Nucleus accumbens (tissue), 56 donors: ENCODE measurements at places on chromosomes 6 and 20.

DNA sequence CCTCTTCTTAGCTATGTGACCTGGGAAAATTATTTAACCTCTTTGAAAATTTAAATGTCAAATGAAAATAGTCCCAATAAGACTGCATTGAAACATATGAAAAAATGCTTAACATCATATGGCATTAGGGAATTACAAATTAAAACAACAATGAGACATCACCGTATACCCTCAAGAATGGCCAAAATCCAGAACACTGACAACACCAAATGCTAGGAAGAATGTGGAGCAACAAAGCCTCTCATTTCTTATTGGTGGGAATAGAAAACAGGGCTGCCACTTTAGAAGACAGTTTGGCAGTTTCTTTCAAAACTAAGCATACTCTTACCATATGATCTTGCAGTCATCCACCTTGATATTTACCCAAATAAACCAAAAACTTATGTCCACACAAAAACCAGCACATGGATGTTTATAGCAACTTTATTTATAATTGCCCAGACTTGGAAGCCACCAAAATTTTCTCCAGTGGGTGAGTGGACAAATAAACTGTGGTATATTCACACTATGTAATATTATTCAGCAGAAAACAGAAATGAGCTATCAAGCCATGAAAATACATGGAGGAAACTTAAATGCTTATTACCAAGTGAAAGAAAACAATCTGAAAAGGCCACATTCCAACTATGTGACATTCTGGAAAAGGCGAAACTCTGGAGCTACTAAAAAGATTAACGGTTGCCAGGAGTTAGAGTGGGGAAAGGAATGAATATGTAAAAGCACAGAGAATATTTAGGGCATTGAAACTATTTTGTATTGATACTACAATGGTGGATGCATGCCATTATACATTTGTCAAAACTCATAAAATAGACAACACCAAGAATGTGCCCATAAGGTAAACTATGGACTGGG, 459.9 kb downstream of the GRIK2 start:
- no peak for DNase-seq

- no peak for DNase-seq
These were observed 61.4 kb downstream of the SYTL3 start for GRCh38 chr6:158711264-158711663.

- no peak for DNase-seq
These were observed 652.3 kb downstream of the EPHA7 start for GRCh38 chr6:92767101-92767500.

DNA sequence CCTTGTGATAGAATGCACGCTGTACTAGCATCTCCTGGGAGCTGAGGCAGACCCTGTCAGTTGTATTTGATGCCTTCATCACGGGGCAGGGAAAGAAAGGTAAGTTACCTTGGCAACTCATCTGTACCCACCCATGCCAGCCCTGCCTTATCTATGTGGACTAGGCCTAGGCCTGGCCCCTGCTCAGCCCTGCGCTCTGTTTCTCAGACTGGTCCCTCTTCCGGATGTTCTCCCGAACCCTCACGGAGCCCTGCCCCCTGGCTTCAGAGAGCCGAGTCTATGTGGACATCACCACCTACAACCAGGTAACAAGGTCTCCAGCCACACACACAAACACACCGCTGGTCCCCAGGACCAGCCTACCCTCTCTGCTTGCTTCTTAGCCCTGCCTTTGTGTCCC, 4.2 kb downstream of the PIGT start:
- DNase-seq = no peak

- no peak for DNase-seq
These were observed 31.4 kb downstream of the PRDM1 start for GRCh38 chr6:106117579-106117978.

DNA sequence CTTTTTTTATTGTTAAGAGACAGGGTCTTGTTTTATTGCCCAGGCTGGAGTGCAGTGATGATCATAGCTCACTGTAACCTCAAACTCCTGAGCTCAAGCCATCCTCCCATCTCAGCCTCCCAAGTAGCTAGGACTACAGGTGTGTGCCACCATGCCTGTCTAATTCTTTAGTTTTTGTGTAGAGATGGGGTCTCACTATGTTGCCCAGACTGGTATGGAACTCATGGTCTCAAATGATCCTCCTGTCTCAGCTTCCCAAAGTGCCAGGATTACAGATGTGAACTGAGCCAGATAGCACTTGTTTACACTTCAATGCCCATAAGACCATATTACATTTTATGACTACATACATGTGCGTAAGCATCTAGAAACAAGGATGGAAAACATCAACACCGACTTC, 18.1 kb downstream of the EIF2S2 start:
- DNase-seq = no peak

GRCh38 chr20:24608926-24609667, 139.7 kb downstream of the SYNDIG1 start:
- no peak for DNase-seq

- no peak for DNase-seq
These were observed 1.3 kb downstream of the BPIFA2 start for GRCh38 chr20:33169176-33169794.

DNA sequence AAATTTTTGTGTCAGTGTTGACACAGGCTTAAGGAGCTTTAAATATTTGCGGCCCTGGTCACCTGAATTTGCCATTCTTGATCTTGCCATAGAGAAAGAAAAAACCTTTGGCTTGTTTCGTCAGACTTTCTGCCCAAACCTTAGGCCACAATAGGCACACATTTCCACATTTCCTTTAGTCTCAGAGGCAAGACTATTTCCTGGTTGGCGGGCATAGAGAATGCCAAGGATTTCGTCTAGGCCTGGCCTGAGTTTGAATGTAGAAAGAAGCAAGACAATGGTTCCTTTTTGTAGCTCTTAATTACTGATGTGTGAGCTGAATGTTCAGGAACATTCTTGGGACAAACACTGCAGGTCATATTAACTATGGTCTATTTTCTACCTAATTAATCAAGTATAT, 108.1 kb downstream of the TRMT11 start:
- DNase-seq = no peak

DNA sequence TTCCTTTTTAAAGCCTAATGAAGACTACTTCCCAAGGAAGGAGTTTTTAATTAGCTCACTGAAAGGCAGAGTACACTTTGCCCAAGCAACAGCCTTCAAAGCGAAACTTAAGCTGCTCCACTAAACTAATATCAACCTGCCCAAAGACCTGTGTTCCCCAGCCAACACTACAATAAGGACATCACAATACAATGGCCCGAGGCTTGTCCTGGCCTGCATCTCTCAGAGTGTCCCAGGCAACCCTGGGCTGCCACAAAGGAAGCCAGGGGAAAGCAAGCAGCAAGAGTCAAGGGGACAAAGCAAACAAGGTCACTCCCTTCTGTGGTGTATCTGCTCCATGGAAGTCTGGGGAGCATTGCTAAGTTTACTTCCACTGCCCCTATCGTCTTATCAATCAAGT, 52.3 kb downstream of the PIGU start:
- no peak for DNase-seq

DNA sequence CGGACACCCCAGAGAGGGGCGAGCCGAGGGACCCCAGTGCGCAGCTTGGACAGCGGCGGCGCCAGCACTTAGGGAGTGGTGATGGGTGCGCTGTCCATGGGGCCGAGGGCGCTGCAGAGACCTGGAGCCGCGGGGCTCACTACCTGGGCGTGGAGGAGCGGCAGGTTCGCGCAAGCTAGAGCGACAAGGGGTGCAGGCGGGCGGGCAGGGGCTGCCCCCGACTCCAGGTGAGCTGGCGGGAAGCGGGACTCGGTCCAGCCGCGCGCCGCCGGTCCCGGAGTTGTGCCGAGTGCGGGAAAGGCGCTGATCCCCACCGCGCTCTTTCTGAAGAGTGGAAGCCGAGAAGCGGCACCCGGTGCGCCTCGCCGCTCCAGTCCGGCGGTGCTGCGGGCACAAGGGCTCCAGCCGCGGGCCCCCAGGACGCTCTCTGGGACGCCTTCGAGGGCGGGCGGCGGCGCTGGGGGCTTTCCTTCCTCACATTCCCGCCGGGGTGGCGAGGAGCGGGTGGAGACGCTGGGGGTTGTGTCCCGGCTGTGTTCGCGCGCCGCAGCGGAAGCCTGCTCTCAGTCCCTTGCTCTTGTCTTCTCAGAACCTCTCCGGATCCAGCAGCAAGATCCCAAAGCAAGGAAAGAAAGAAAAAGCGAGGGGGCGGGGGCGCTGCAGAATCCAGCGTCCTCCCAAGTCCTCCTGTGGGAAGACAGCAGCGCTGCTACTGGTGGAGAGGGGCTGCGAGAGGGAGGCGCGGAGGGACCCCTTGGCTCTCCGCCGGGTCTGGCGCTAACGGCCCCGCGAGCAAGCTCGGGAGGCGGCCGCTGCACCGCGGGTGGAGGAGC, at the start of gene B3GAT2:
Gene B3GAT2 (minus strand): TSS at position 610 of the 833 bp plus-strand sequence. CDS start 631 bp downstream, outside the sequence.
- DNase-seq = peak; percentile 15

GRCh38 chr6:140289186-140289585, 914.7 kb upstream of the CITED2 start:
- DNase-seq = no peak

GRCh38 chr6:100322886-100323285, 141.8 kb downstream of the SIM1 start:
- DNase-seq = no peak

- peak; percentile 60 for DNase-seq
These were observed 12.9 kb upstream of the OCSTAMP start for GRCh38 chr20:46563170-46563859.

- no peak for DNase-seq
These were observed 20.1 kb downstream of the TOP1 start for GRCh38 chr20:41048461-41049301.

GRCh38 chr6:89574910-89575561, 63.5 kb downstream of the LYRM2 start:
- no peak for DNase-seq

DNA sequence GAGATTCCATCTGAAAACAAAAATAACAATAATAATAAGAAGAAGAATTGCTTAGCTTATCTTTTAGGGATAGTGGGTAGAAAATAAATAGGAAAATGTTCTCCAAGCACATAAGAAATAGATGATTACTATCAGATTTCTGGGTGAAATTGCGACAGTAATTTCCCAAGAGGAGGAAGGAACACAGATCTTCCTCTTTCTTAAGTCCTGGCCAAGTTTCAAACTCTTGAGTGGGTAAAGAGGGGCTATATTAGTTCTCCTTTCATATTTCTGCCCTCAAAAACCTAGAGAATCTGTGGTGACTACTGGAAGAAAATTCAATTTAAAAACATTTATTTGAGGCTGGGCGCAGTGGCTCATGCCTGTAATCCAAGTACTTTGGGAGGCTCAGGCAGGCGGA, 63.7 kb downstream of the PHACTR2 start:
- DNase-seq = no peak

DNA sequence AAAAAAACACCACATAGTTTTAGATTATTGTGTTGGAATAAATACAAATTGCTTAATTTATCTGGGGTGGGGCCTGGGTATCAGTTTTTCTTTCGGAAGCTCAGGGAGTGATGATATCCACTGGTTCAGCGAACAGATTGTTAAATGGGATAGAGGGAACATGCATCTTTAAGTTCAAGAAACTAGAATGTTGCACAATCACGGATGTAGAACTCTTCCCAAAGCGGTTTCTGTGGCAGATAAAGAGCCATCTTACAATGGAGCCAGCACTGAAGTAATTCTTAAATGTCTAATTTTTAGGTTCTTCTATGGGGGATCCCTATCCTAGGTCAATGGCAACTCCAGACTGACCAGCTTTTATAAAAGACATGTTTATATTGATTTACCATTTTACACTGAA, 9.7 kb upstream of the RMND1 start:
- no peak for DNase-seq

DNA sequence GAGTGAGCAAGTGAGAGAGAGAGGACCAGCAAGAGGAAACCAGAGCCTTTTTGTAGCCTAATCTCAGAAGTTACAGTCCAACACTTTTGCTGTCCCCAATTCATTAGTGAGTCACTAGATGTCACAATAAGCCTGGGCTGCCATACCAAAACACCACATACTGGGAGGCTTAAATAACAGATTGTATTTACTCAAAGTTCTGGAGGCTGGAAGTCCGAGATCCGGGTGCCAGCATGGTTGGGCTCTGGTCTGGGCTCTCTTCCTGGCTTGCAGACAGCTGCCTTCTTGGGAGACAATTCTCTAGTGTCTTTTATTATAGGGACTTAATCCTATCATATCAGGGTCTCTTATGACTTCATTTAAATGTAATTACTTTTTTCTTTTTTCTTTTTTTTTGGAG, 50.7 kb upstream of the FERMT1 start:
- DNase-seq = no peak

- no peak for DNase-seq
These were observed 10.5 kb upstream of the DEFB128 start for GRCh38 chr20:199996-200395.

- no peak for DNase-seq
These were observed 72.5 kb downstream of the TNFRSF21 start for GRCh38 chr6:47237196-47237595.

- no peak for DNase-seq
These were observed 135.3 kb upstream of the RREB1 start for GRCh38 chr6:6972456-6972855.

DNA sequence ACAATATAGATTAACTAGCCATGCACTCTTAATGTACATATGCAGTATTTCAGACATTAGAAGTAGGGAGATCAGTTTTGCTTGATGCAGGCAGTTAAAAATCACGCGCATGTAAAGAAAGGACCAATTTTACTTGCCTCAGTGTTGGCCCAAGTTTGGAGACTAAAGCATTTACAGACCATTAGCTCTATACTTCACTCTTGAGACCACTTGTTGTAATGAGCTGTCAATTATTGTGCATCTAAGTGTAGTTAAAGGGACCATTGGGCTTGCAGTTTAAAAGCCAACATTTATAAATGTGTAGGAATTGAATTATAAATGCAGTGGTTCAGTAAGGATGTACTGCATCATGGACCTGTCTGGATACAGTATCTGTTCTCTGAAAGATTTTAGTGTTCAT, 53.7 kb downstream of the PLCB4 start:
- DNase-seq = no peak

DNA sequence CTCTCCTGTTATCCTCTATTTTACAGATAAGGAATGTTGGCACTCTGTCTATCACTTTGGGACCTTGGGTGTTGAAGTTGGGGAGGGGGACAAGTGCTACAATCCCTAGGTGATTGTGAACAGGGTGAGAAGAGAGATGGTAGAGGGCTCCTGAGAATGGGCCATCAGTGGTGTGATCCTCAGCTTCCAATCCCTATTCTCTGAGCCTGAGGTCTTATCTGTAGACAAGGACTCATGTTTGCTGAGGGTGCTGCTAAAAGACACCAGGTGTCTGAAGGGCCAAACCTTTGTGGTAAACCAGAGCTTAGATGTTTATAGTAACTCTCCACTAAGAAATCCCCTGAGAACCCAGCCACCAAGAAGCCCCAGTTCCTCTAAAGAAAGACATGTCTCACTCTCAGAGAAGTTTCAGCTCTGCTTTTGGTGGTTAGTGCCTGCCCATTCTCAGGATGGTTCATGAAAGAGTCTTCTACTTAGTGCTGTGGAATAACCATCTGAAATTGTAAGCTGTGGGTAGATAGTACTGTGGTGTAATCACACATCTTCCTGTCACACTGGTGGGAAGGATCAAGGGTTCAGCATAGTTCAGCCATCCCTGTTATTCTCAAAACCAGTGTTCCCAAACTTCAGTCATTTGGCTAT, 58.2 kb upstream of the IL20RA start:
- no peak for DNase-seq

GRCh38 chr6:140252099-140252498, 877.7 kb upstream of the CITED2 start:
- DNase-seq = no peak

GRCh38 chr20:32457479-32457986, 99.4 kb downstream of the ASXL1 start:
- DNase-seq = peak; percentile 51
